ENCODE measurements at places on chromosomes 11 and 22.

DNA sequence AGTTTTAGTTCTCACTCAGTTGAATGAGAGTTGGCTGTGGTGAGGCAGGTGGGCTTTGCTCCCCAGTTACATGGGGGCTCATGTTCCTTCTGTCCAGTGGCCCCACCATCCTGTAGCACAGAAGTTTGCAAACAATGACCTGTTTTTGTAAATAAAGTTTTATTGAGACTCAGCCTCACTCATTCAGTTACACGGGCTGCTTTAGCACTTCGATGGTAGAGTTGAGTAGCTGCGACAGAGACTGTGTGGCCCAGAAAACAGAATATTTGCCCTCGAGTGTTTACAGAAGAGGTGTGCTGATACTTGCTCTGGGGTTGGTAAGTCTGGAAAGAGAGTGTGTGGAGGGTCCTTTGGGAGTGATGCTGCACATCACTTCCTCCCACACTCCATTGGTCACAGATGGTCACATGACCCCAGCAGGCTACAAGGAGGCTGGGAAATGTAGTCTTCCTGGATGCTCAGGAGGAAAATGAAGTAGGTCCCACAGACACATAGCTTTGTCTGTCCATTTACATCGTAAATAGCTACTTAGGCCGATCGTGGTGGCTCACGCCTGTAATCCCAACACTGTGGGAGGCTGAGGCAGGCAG is 34.6 kb downstream of the IFT27 start:
- no peak for DNase-seq
- H3K36me3 ChIP-seq = no peaks in the 10 kb centered on the region
- no peaks in the 10 kb centered on the region for H3K4me1 ChIP-seq
- H3K27ac ChIP-seq = no peak overlapping the region

DNA sequence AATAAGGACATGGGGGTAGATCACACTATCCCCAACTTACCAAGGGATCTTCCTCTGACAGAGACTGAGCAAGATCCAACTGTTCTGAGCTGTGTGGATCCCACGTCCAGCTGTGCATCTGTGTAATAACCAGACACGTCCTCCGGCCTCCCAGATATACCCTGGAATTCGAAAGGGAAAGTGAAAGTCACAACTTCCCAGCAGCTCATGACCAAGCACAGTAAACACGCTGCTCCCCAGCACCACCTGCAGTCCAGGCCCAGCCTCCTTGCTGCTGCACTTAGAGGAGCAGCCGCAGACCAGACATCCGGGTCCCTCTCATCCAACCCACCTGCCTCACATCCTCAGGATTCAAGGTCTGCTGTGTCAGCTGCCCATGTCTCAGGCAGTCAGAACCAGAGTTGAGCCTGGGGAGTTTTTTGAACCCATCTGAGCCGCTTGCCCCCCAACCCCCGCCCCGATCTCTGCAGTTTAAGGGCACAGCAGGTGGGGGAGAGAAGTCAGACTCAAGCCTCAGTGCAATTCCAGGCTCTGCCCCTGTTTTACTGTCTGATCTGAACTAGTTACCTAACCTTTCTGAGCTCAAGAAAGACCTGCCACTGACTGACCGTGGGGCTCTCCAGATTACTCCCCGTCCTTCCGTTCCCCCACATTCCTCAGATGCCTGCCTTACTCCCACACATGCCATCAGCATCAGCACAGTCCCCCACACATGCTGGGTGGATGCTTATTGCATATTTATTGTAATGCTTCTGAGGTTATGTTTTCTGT is at the start of gene APOL2:
APOL2 (minus strand) TSS at position 127 of the 771 bp plus-strand sequence. CDS start 6,365 bp downstream, outside the sequence.
- H3K4me1 ChIP-seq = peaks cover 41% of the 10 kb centered on the region
- H3K36me3 ChIP-seq = peaks cover 38% of the 10 kb centered on the region
- peak; percentile 92 for DNase-seq
- H3K27ac ChIP-seq = peak within 1 kb of the TSS; percentile 92
- H3K4me3 ChIP-seq = peak within 1 kb of the TSS; percentile 89

DNA sequence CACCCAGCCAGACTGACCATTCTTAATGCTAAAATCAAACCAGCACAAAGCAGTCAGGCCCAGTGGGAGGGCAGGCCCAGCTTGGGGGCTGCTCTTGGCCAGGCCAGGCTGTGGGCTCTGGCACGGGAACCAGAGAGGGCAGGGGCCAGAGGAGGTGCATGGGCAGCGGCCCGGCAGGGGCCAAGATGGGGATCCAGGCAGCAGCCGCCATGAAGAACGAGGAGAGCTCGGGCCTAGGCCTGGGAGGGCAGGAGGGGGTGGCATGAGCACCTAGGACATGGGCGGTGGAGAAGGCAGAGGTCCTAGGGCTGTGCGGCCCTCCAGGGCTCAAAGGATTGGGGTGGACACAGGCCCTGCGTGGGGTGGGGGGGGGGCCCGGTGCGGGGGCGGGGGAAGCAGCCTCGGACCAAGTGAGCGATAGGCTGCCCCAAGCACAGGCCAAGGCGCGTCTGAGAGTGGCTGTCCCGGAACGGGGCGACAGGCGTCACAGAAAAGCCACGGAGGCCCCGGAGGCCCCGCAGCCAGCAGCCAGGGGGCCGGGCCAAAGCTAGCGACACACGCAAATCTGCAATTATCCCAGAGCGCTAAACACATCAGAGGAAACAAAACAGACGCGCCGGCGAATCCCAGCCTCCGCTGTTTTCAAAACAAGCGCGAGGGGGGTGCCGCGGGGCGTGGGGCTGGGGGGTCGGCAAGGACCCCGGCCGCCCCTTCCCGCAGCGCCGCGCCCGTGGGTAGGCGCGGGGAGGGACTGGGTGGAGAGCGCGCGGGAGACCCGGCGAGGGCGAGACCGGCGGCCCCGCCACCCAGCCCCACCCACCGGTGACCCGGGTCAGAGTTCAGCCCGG is 8.3 kb downstream of the PLXNB2 start:
- H3K4me1 ChIP-seq = peaks cover 19% of the 10 kb centered on the region
- H3K27ac ChIP-seq = no peak overlapping the region
- no peaks in the 10 kb centered on the region for H3K36me3 ChIP-seq
- no peaks in the 10 kb centered on the region for H3K27me3 ChIP-seq
- DNase-seq = no peak
- no peak overlapping the region for H3K4me3 ChIP-seq

DNA sequence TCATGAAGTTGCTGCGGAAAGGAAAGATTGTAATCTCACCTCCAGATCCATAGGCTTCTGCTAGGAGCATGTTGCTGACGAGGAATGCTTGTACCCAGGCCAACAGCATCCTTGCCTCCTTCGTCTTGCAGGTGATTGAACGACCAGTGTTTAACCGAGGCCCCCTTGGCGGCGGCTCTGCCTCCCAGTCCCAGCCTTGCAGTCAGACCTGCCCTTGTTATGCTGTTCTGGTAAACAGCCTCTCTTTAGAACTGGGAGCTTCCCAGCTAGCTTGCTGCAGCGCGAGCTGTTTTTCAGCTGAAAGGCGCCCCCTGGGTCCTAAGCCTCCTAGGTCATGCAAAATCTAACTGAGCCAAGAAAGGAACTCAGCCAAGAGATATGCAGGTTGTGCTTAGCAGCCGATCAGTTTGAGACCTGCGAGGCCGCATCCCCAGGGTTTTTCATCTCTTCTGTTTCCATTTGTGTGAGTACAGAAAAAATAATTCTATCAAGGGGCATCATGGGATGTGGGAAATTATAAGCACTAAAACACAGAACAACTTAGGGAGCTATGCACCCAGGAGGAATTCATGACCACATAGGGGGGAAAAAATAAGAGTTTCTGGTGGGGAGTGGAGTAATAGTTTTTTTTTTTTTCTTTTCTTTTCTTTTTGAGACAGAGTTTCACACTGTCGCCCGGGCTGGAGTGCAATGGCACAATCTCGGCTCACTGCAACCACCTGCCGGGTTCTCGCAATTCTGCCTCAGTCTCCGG is at the start of gene PIK3IP1:
PIK3IP1 (minus strand) TSS at position 253 of the 754 bp plus-strand sequence; CDS start at position 109, 144 bp downstream.
- peak within 1 kb of the TSS; percentile 97 for H3K4me3 ChIP-seq
- H3K27me3 ChIP-seq = no peaks in the 10 kb centered on the region
- peak; percentile 89 for DNase-seq
- H3K36me3 ChIP-seq = peaks cover 21% of the 10 kb centered on the region
- H3K4me1 ChIP-seq = peaks cover 74% of the 10 kb centered on the region

DNA sequence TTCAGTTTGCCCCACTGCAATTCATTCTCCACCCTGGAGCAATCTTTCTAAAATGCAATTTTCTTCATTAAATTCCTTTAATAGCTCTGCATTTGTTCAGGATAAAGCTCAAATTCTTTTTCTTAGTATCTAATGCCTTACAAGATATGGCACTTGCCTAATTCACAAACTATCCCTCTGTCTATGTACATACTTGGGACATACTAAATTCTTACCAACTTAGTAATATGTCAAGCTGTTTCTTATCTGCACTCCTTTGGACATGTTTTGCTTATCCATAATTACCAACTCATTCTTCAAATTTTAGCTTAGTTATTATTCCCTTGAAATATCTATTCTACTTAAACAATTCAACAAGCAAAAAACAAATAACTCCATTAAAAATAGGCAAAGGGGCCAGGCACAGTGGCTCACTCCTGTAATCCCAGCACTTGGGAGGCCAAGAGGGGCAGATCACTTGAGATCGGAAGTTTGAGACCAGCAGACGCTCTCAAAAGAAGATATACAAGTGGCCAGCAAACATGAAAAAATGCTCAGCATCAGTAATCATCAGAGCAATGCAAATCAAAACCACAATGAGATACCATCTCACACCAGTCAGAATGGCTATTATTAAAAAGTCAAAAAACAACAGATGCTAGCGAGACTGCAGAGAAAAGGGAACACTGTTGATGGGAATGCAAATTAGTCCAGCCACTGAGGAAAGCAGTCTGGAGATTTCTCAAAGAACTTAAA is 96.9 kb downstream of the FAM76B start:
- H3K27ac ChIP-seq = no peak overlapping the region
- H3K27me3 ChIP-seq = no peaks in the 10 kb centered on the region
- peaks cover 36% of the 10 kb centered on the region for H3K36me3 ChIP-seq

DNA sequence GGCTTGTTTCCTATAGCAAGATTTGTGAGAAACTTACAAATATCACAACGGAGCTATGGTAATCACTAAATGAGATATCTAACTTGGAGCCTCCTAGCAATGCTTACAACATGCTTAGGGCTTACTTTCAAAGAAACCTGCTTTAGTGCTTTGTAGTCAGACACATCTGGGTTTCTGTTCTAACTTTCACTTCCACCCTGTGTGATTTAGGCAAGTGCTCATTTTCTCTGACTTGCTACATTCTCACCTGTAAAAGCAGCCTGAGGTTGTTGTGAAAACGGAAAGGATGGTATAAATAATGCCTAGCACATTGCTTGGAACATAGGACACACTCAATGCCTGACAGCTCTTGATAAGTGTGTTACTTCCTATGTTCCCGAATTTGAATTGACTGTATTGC is 45.6 kb downstream of the LRRC4C start:
- DNase-seq = no peak
- no peaks in the 10 kb centered on the region for H3K4me1 ChIP-seq
- no peak overlapping the region for H3K27ac ChIP-seq
- H3K4me3 ChIP-seq = no peak overlapping the region
- no peaks in the 10 kb centered on the region for H3K27me3 ChIP-seq
- no peaks in the 10 kb centered on the region for H3K36me3 ChIP-seq

GRCh38 chr22:43205261-43205691 is 18.3 kb upstream of the TTLL12 start:
- H3K4me3 ChIP-seq = no peak overlapping the region
- DNase-seq = no peak
- H3K36me3 ChIP-seq = no peaks in the 10 kb centered on the region
- no peak overlapping the region for H3K27ac ChIP-seq

DNA sequence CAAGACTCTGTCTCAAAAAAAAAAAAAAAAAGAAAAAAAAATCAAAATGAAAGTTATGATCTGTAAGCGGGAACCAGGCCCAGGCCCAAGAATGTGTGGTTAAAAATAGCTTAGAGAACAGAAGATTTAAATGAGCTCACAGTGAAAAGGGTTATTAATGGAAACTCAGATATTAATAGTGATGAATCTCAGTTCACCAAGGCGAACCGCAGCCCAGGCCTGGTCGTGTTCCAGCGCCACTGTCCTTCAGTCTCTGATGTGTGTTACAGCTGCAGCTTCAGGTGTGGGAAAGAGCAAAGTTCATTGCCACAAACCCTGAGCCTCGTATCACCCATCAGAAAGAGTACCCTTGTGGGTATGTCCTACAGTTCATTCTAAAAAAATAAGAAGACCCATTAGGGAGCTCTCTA is 107.1 kb downstream of the GAB2 start:
- peaks cover 27% of the 10 kb centered on the region for H3K4me1 ChIP-seq
- no peak for DNase-seq
- no peaks in the 10 kb centered on the region for H3K36me3 ChIP-seq
- H3K27ac ChIP-seq = no peak overlapping the region
- no peaks in the 10 kb centered on the region for H3K27me3 ChIP-seq

DNA sequence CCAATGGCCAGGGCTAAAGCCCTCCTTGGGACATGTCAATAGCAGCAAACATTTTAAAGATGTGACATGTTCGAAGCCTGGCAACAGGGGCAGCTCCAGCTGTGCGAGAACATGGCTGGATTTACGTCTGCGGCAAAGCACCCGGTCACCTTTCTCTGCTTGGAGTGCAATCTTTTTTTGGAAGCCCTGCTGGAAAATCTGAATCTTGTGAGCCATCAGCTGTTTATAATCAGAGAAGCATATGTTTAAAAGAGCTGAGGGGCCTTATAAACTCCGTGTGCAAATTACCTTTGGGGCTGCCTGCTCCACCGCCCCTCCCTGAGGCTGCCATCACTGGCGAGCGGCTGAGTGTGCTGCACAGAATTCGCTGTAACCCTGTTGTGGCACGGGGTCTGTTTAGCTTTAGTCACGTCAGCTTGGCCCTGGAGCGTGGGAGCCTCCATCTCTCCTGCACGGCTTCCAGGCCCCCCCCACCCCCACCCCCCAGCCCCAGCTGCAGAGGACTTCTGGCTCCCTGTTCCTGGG is 9.0 kb upstream of the KCNQ1OT1 start:
- DNase-seq = no peak
- no peak overlapping the region for H3K4me3 ChIP-seq
- no peaks in the 10 kb centered on the region for H3K4me1 ChIP-seq
- no peak overlapping the region for H3K27ac ChIP-seq

GRCh38 chr11:120521176-120521575 is 9.6 kb downstream of the GRIK4 start:
- H3K4me1 ChIP-seq = no peaks in the 10 kb centered on the region
- H3K36me3 ChIP-seq = no peaks in the 10 kb centered on the region
- H3K27ac ChIP-seq = no peak overlapping the region
- peaks cover 8% of the 10 kb centered on the region for H3K27me3 ChIP-seq
- DNase-seq = no peak
- no peak overlapping the region for H3K4me3 ChIP-seq

DNA sequence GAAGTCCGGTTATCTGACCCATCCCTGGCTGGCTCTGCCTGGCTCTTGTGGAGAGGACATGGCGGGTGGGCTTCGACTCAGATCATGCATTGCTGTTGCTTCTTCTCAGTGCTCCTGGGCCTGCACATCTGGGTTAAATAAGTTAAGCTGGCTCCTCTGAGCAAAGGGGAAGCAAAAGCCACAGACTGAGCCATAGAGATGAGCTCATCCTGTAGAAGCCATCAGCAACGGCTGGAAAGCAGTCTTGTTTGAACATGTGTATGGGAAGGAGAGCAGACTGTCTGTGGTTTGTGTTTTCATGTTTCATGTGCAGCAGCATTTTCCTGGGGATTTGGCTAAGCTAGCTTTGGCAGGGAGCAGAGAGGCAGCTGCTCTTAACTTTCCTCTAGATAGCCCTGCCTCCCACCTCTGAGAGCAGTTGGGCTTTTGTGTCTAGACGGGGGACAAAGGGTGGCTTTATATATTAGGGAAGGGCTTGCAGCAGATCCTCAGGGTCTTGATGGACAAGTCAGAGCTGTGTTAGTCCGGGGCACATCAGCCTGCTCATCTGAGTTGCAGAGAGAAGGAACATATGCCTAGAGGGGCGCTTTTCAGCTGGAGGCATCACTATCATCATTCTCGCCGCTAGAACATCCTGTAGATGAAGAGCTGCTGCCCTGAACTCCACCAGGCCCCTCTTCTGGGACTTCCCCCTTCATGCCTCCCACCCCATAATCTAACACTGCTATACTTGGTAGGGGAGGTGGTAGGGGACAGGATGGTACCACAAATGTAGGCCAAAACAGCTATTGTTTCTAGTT is 14.9 kb downstream of the DCPS start:
- H3K27me3 ChIP-seq = no peaks in the 10 kb centered on the region
- peaks cover 37% of the 10 kb centered on the region for H3K4me1 ChIP-seq
- DNase-seq = peak; percentile 61
- H3K27ac ChIP-seq = peak overlapping the region; percentile 95

Measured in activated CD8-positive, alpha-beta T cell treated with anti-CD3 and anti-CD28 coated beads, Interleukin-2, amount 10 ng/mL, durations not matched to agents 7 days and 5 days (primary cell).